ENCODE measurements at places on chromosomes 7 and 10.

DNA sequence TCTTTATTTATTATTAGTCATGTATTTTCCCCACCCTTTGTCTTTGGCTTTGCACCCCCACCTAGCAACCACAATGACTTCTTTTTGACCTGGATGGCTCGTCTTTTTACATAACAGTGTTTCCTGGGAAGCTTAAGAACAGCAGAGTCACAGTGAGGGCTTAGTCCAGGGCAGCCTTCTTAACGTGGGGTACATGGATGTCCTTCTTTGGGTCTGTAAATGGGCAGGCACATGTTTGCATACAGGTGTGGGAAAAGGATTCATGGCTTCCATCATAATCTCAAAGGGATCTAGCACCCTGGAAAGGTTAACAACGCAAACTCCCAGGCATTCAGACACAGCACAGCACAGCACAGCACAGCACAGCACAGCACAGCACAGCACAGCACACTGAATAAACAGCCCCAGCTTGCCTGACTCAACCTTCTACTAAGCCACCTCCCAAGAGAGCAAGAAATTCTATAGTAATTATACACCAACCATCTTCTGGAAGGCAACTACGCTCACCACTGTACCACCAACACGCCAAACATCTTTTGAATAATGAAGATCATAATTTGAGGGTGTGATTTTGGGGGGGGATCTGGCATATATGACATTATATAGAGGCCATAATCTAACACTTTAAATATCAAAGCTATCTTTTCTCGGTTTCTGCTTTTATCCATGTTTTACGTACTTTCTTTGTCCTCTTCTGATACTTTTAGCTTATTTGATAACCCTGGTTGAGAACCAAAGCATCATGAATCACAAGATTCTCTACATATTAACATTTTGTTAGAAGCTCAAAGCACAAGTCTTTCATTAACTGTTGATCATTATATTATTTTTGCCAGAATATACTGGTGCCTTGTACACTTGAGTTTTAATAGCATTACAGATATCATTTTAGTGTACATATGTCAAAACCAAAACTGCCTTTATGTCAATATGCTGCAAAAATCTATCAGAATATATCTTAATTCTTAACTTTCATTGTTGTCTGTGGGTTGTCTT is 177.2 kb upstream of the KLF14 start:
- no peak for DNase-seq

- DNase-seq: no peak
Observed at GRCh38 chr10:17206210-17206709, 4.8 kb upstream of the TRDMT1 start.

GRCh38 chr7:118844748-118845147 is 620.2 kb downstream of the ANKRD7 start:
- DNase-seq: no peak

DNA sequence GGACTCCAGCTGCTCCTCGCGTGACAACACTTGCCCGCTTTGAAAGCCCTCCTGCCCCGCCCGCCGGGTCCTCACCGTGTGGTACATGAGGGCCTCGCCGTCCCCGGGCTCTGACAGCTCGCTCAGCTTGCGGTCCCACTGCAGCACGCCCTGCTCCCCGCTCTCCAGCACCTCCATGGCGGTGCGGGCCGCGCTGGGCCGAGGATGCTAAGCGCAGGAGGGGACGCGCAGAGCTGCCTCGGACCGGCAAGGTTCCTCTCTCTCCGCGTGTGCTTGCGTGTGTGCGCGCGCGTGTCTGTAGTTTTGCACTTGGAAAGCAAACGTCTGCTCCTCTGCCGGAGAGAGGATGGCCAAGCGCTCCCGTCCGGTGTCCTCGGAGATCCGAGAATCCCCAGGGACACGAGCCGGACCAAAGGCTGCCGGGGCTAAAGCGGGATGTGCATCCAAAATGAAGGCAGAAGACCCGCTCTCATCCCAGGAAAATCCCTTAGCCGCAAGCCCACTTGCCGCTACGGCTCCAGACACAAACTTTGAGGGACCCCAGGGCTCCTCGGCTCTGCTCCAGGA is at the start of gene CREB3L2:
Gene CREB3L2 (minus strand): TSS at position 558 of the 567 bp plus-strand sequence. CDS start 381 bp downstream, at position 177.
- peak; percentile 43 for DNase-seq

DNA sequence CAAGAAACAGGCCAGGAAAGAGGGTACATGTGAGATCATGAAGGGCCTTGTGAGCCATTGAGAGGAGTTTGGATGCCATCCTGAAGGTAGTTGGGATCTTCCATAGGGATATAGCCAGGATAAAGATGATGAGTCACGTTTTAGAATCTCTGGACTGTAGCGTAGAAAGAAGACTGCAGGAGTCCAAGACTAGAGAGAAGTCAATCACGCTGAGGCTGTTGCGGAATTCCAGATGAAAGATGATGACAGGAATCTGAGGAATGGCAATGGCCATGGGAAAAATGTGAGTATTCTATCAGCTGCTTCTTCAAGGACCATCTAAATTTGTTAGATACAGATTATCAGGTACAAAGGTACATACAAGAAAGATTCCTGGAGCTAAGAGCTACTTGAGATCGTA is 711.3 kb downstream of the GRM8 start:
- no peak for DNase-seq

- no peak for DNase-seq
Observed at GRCh38 chr7:158689488-158689887, 15.1 kb downstream of the NCAPG2 start.

GRCh38 chr10:33657154-33657908 is 322.9 kb upstream of the NRP1 start:
- no peak for DNase-seq

DNA sequence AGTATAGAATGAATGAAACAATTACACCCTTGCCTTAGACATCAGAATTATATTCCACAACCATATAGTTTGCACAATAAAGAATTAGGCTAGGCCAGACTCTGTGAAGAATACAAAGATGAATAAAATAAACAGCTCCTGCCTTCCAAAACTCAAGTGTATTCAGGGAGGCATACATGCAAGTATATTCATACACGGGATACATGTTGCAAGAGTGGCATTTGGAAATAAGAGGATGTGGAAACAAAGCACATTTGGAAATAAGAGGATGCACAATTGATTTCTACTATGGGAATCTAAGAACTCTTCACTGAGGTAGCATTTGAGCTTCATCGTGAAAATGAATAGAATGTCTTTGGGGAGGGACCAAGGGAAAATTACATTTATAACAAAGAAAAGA is 27.0 kb upstream of the TMEM26 start:
- DNase-seq: no peak

DNA sequence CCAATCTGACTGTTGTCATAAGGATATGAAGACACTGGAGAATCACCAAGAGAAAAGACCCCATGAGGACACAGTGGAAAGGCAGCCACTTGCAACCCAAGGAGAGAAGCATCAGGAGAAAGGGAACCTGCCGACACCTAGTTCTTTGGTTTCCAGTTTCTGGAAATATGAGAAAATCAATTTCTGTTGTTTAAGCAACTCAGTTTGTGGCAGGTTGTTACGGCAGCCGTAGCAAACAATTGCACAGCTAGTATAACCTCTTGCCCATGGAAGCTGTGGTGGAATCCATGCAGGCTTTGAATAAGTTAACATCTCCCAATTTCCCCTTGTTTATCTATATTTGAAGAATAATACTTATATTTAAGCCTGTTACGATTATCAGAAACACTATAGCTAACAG is 1103.0 kb upstream of the PHF14 start:
- no peak for DNase-seq

DNA sequence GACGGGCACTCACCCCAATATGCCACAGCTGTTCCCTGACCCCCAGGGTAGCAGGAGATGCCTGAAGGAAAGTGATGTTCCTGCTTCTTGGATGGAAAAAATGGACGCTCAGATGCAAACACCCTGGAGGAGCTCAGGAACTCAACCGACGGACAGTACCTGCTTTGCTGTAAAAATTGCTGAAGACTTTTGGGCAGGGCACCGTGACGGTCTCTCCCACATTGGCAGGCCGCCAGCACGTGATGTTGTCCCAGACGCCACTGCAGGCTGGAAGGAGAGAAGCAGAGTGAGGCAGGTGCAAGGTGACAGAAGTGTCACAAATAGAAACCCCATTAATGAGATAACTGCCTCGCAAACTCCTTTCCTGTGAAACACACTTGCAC is 35.0 kb downstream of the VIPR2 start:
- DNase-seq: peak; percentile 2

GRCh38 chr7:159149488-159149887 is 4.8 kb upstream of the VIPR2 start:
- DNase-seq: no peak

- no peak for DNase-seq
Observed at GRCh38 chr7:70529914-70530585, 601.9 kb upstream of the GALNT17 start.
